Nucleus accumbens (tissue), 56 donors: ENCODE measurements at places on chromosomes 13 and 19.

GRCh38 chr13:114124921-114125320, 7.5 kb downstream of the RASA3 start:
- no peak for DNase-seq

GRCh38 chr19:19554074-19555023, 16.3 kb downstream of the CILP2 start:
- DNase-seq: no peak

DNA sequence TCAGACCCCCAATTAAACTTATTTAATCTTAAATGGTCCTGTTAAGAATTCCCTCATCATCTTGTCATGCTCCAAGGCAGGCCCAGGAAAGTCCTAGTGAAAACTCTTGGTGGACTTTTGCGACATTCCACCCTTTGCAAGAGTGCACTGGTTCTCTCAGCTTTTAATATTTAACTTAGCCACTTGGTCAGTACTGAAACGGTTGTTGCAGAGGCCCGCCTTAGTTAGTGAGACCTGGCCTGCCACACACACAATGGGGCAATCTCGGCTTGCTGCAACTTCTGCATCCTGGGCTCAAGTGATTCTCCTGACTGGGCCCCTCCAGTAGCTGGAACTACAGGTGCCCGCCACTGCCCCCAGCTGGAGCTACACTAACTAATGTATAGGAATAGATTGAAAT, 1366.0 kb downstream of the UQCRFS1 start:
- DNase-seq: no peak

GRCh38 chr19:16882146-16882545, 6.7 kb upstream of the F2RL3 start:
- DNase-seq: no peak

GRCh38 chr13:74765955-74766354, 631.8 kb upstream of the KLF12 start:
- DNase-seq: no peak

- no peak for DNase-seq
Measured at GRCh38 chr19:12314553-12314952, 18.9 kb downstream of the ZNF563 start.
